Fibroblast of lung (primary cell): ENCODE measurements at places on chromosomes 7 and 10. TPM values are rescaled to one million over a fixed set of nuclear protein-coding genes. Genes with fewer than 3 reads are reported as not detected.

SAP25 gene
- not detected in 2 replicates for total RNA-seq

TMEM140 gene
- total RNA-seq: 13.1 and 29.7 TPM in 2 replicates

PDK4 gene
- total RNA-seq: 2.8 and 3.1 TPM in 2 replicates

C10orf105 gene
- under 0.01 TPM in 2 replicates for total RNA-seq

STAM gene
- total RNA-seq: 21.6 and 27.9 TPM in 2 replicates

RPEL1 gene
- 0.17 and 0.26 TPM in 2 replicates for total RNA-seq

FZD1 gene
- total RNA-seq: 10.8 and 12.6 TPM in 2 replicates

IFIT1B gene
- total RNA-seq: under 0.01 TPM in 1 of 2 replicates, not detected in the other

NCAPG2 gene
- 5.4 and 10.9 TPM in 2 replicates for total RNA-seq

MRPS33 gene
- total RNA-seq: 30.6 and 40.1 TPM in 2 replicates

MYL10 gene
- total RNA-seq: not detected in 2 replicates

OIT3 gene
- total RNA-seq: under 0.01 TPM in 1 of 2 replicates, not detected in the other

MKI67 gene
- 0.26 and 4.3 TPM in 2 replicates for total RNA-seq

MKX gene
- 2.8 and 15.0 TPM in 2 replicates for total RNA-seq

SUN1 gene
- 92.7 and 185 TPM in 2 replicates for total RNA-seq

FBXL13 gene
- total RNA-seq: 0.66 and 1.0 TPM in 2 replicates

APBB1IP gene
- 1.5 and 3.1 TPM in 2 replicates for total RNA-seq

CDK14 gene
- total RNA-seq: 36.0 and 41.1 TPM in 2 replicates

PRPS1L1 gene
- not detected in 2 replicates for total RNA-seq

DCLRE1A gene
- 8.7 and 9.4 TPM in 2 replicates for total RNA-seq

ADIRF gene
- 119 and 142 TPM in 2 replicates for total RNA-seq

CALML3 gene
- not detected in 2 replicates for total RNA-seq

VWDE gene
- total RNA-seq: under 0.01 and 0.17 TPM in 2 replicates

ACTL6B gene
- not detected in 2 replicates for total RNA-seq

AMPH gene
- 1.5 and 3.6 TPM in 2 replicates for total RNA-seq

ANLN gene
- total RNA-seq: 6.2 and 21.5 TPM in 2 replicates

PPP1R17 gene
- total RNA-seq: not detected in 2 replicates

PLAU gene
- total RNA-seq: 60.1 and 93.6 TPM in 2 replicates

HOXA6 gene
- 3.6 and 4.4 TPM in 2 replicates for total RNA-seq

AGMO gene
- total RNA-seq: not detected in 2 replicates

TAS2R3 gene
- 1.3 and 2.8 TPM in 2 replicates for total RNA-seq

HYAL4 gene
- total RNA-seq: not detected in 2 replicates

NKX2-3 gene
- not detected in 2 replicates for total RNA-seq

TMEM130 gene
- total RNA-seq: 0.26 and 0.66 TPM in 2 replicates

FFAR4 gene
- total RNA-seq: not detected in 2 replicates

PUS7 gene
- total RNA-seq: 8.8 and 14.9 TPM in 2 replicates

SYCE1 gene
- 0.17 and 0.26 TPM in 2 replicates for total RNA-seq

MACROH2A2 gene
- total RNA-seq: 9.2 and 12.1 TPM in 2 replicates

AFAP1L2 gene
- 0.17 and 0.77 TPM in 2 replicates for total RNA-seq

GIMAP6 gene
- under 0.01 TPM in 1 of 2 replicates, not detected in the other for total RNA-seq

SLC26A3 gene
- not detected in 2 replicates for total RNA-seq

STEAP1B gene
- 10.3 and 14.7 TPM in 2 replicates for total RNA-seq

DNAJB6 gene
- 84.5 and 86.2 TPM in 2 replicates for total RNA-seq

TMEM236 gene
- total RNA-seq: under 0.01 and 0.17 TPM in 2 replicates
